ENCODE measurements at places on chromosomes 4 and X.

GRCh38 chrX:140274811-140275525 is 229.9 kb downstream of the SOX3 start:
- peak; percentile 46 for DNase-seq

DNA sequence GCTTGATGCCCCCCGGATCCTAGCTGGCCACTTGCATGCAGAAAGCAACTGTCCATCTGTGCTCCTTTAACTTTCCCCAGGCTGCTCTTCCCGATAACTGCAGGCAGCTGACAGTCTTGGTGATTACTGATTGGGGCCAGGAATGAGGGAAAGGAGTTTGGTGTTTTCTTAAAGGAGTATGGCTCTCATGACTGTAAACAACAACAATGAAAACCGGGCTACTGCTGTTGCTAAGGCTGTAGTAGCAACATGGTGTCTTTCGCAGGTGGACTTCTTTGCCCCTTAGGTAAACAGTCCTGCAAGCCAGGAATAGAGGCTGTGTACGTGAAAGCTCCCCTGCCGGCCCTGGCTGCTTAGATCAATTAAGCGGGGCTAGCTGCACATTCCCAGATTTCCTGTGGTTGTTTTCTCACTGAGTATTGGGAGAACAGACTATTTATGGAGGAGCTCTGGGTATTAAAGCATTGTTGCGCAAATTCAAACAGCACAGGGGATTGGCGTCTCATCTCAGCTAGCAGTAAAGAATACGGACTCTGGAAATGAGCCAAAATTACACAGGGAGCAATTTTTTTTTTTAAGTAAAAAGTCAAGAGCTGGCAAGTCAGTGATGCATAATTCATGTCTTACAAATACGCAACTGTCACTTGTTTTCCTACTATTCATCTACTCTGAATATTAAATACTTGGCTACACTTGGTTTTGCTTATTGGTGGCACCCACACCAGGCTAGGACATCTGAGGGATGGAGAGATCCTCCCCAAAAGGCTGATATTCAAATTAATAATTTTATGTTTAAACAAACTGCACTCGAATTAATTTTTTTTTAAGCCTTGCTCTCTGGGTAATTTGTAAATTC is 61.6 kb upstream of the NAP1L5 start:
- DNase-seq = peak; percentile 86

- no peak for DNase-seq
Observed at GRCh38 chr4:114875630-114876029, 237.8 kb downstream of the NDST4 start.

GRCh38 chrX:13235930-13236329 is 83.9 kb downstream of the ATXN3L start:
- DNase-seq = no peak

GRCh38 chr4:15955670-15956069 is 7.3 kb downstream of the FGFBP2 start:
- DNase-seq = no peak

- no peak for DNase-seq
Observed at GRCh38 chr4:26410385-26411293, 79.6 kb downstream of the CCKAR start.

DNA sequence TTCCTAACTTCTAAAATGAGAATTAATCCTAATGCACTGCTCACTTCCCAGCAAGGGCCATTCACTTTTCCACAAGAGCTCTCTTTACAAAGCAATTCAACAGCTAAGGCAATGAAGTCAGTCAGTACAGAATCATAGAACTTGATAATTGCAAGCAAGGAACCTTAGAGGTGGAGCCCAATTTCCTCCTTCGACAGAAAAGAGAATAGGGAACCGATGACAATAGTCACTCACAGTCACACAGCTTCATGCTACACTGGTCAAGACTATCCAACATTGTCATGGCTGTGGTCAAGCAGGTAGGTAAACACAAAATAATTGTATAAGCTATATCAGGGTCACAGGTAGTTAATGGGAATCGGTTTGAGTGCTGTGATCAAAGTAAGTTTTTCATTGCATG is 90.0 kb downstream of the ELOVL6 start:
- no peak for DNase-seq

DNA sequence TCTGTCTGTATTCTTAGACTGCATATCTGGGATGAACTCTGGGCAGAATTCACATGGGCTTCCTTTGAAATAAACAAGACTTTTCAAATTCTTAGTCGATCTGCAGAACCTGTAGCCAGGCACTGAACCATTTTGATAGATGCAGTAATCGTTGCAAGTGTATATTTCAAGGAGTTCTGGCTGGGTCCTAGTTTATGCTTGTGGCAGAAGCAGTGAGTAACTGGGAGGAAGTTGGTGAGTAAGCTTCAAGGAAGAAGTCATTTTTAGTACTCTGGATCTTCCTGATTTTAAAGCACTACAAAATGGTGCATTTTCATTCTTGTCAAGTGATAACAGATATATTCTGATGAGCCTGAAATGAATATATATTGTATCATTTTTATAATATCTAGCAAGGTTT is 9.5 kb downstream of the HPRT1 start:
- no peak for DNase-seq

- DNase-seq = no peak
Observed at GRCh38 chr4:184434501-184435066, 39.8 kb downstream of the IRF2 start.

- DNase-seq = no peak
Observed at GRCh38 chr4:95980877-95981360, 141.0 kb downstream of the PDHA2 start.

GRCh38 chr4:168506014-168506413 is 9.2 kb downstream of the PALLD start:
- no peak for DNase-seq

DNA sequence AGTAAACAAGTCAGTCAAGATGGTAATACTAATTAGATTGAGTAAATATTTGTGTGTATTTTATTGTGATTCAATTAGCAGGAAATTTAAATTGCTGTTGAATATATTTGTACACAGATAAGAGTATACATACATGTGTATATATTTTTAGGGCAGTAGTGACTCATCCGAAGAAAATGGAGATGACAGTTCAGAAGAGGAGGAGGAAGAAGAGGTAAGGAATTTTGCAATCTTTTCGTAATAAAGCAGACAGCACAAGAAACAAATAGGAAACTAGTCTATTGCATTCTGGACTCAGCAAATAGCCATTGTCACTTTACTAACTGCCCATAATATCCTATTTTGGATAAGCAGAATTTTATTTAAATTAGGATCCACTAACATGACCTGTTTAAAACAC is 6.6 kb downstream of the IBSP start:
- no peak for DNase-seq

GRCh38 chr4:73725985-73726384 is 14.4 kb upstream of the CXCL8 start:
- peak; percentile 93 for DNase-seq

- DNase-seq = no peak
Observed at GRCh38 chrX:65932173-65933084, 107.5 kb downstream of the VSIG4 start.

DNA sequence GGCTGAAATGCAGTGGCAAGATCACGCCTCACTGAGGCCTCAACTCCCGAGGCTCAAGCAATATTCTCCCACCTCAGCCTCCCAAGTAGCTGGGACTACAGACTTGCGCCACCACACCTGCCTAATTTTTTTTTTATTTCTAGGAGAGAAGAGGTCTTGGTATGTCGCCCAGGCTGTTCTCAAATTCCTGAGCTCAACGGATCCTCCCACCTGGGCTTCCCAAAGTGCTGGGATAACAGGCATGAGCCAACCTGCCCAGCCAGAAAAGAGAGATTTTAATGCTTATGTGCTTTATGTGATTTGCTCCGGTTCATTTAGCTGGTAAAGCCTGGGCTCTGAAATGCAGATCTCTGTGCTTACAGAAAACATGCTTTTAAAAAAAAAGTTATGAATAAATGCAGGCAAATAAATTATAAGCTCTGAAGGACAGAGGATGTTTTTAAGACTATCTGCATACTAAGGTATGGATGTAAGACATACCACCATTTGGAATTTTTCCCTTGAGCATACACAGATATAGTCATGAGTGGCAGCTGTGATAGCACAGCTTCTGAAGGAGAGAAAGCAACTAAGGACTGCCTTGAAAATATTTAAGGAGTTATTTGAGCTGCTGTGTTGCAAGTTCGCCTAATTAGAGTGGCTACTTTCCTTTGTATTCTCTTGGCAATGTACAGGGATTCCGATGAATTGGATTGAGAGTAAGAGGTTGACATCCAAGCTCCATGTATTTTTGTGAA is 13.8 kb downstream of the GUCY1B1 start:
- DNase-seq = no peak

GRCh38 chrX:111719426-111720210 is 38.6 kb downstream of the ALG13 start:
- DNase-seq = no peak

DNA sequence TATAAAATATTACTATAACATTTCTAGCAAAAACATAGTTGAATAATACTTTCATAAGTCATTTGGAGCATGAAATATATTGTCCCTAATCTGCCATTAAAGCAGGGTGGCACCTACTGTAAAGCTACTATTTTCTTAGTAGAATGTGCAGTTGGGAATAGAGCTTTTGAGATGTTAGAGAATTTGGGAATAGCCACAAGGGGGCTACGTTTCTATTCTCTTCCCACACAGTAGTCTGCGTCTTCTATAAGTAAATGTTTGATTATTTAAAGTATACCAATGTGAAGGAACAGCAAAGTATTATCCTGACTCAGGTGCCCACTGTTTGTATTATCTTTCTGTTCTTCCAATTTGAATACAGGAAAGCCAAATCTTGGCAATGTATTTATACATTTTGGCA is 323.2 kb upstream of the GIMD1 start:
- no peak for DNase-seq

GRCh38 chr4:104302731-104303130 is 192.0 kb downstream of the CXXC4 start:
- no peak for DNase-seq

- no peak for DNase-seq
Observed at GRCh38 chr4:69800599-69800998, 40.2 kb upstream of the SULT1B1 start.

GRCh38 chrX:121011254-121011653 is 25.7 kb upstream of the CT47A1 start:
- no peak for DNase-seq

DNA sequence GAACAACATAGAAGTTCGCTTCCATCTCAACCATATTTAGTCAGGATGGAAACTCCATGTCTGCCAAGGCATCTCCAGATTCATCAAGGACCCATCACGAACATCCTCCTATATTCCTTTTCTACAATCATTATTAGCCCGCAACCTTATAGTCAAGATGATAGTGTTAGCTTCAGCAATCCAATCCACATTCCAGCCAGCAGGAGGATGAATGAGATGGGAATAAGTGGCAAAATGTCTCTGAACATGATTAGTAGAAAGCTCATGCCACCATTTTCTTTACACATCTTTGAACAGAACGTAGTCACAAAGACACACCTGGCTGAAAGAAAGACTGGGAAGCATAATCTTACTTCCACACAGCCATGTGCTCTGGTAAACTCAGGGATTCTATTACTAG is 18.6 kb upstream of the NR0B1 start:
- no peak for DNase-seq

DNA sequence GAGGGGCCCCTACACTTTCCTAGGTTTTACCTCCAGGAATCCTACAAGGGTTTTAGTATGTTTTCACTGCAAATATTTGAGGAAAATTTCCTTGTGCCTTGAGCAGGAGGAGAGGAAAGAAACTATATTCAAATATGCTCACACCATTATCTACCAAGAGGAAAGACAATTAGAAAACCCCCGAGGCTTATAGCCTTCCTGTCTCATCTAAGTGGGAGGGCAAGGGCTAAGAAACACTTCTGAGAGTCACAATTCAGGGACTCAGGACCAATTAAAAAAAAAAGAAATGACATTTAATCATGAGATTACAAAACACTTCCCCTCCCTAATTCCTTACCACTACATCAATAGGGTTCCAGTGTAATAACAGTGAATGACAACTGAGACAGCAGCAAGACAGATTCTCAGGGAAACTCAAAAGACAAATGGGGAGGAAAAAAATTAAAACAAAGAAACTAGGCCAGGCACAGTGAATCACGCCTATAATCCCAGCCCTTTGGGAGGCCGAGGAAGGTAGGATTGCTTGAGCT is 45.6 kb downstream of the ATRX start:
- no peak for DNase-seq

- no peak for DNase-seq
Observed at GRCh38 chr4:150859453-150859852, 155.6 kb downstream of the LRBA start.

- DNase-seq = no peak
Observed at GRCh38 chrX:39381422-39381821, 580.2 kb downstream of the MID1IP1 start.

- peak; percentile 10 for DNase-seq
Observed at GRCh38 chr4:17324386-17324830, 187.5 kb downstream of the QDPR start.

DNA sequence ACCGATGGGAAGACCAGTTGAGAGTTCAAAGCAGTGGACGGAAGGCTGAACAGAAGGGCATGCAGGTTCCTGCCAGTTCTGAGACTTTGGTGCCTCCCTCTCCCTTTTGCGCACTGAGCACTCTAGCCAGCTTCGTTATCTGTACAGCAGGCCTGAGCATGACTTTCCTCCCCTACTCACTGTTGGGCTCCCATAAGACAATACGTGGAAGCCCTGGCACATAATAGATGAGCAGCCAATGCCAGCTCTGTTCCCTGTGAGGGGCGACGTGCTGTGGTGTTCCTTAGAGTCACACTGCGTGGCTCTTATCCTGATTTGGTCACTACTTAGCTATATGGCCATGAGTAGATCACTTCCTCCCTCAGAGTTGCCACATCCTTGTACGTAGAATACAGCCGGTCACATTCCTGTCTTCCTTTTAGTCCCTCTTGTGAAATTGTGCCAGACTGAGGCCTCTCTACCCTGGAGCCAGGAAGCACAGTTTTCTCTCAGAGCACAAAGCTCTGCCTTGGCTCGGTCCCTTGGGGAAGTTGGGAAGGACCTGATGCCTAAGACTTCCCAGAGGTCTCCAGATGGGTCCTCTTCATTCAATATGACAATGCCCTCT is 160.4 kb upstream of the MAMLD1 start:
- DNase-seq = no peak

Data from retinal pigment epithelial cell (primary cell).